Hindlimb muscle (tissue), 1 donor: ENCODE measurements at places on chromosomes 1 and 21. TPM values are rescaled to one million over a fixed set of nuclear protein-coding genes. Genes with fewer than 3 reads are reported as not detected.

GRCh38 chr1:204443871-204444581, 32.4 kb upstream of the PPP1R15B start:
- DNase-seq: no peak

S100A3 gene
- polyA plus RNA-seq: 1.2 TPM

GRCh38 chr1:1121611-1122077, 5.8 kb upstream of the C1orf159 start:
- DNase-seq: no peak

DNA sequence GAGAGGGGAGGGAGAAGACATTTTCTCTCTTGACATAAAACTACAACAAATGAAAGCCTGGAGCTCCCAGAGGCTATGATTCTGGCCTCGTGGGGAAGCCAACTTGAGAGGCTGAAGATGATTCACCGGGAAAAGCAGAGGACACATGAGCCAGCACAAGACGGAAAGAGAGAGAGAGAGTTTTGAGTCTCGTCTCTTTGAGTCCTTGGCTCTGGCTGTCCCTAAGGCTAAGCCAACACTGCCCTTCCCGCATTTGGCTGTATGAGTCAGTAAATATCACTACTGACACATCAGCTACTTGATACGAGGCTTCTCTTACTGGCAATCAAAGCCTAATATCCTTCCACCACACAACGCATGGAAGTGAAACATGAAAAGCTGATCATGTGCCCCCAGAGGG, 95.5 kb downstream of the GRIK3 start:
- DNase-seq: no peak

LCE1B gene
- not detected for polyA plus RNA-seq

- DNase-seq: no peak
These were observed 5.8 kb upstream of the KCNJ15 start for GRCh38 chr21:38250991-38251418.

GPR25 gene
- polyA plus RNA-seq: not detected

GRCh38 chr1:90718411-90719329, 1.6 kb upstream of the BARHL2 start:
- no peak for DNase-seq

DNA sequence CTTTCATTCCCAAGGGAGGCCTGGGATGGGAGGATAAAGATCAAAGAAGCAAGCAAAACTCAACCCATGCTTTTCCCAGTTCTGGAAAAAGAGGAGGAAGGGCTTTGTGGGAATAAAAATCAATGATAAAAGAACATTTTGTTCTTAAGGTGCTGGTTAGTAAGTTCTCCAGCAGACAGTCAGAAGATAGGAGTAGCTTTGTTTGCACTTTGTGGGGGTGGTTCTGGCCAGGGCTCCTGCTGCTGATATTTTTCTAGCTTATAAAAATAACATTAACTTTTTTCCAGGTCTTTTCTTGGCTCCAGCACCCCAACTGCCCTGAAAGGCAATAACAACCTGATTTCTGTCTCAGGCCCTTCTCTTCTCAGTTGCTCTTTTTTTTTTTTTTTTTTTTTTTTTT, 220.0 kb downstream of the FGGY start:
- DNase-seq: no peak

DNA sequence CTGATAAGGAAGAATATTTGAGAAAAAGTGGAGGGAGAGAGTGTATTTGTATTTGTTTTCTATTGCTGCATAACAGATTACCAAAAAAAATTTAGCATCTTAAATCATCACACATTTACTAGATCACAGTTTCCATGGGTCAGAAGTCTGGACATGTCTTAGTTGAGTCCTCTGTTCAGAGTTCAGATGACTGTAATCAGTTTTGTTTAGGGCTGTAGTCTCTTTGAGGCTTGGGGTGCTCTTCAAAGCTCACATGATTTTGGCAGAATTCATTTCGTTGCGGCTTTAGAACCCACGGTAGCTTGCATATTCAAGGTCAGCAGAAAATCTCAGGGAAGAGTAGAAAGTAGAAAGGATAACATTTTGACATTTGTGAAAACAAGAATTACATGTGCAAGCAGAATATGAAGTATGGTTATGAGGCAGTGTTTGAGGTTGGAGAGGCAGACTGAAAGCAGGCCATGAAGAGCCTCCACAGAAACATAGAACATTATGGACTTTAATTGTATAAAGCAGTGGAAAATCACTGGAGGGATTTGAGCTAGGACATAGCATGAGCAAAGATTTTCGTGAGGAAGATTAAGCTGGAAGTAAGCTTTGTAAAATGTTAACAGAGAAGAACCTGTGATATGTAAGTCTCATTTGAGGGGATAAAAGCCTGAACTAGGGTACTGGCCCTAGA, 110.6 kb upstream of the GPR52 start:
- DNase-seq: no peak

- DNase-seq: no peak
These were observed 22.9 kb upstream of the VPS13D start for GRCh38 chr1:12206792-12207424.

OR10R2 gene
- not detected for polyA plus RNA-seq

- peak; percentile 23 for DNase-seq
These were observed 579 bp upstream of the TENT5C start for GRCh38 chr1:117605164-117605773.

DNA sequence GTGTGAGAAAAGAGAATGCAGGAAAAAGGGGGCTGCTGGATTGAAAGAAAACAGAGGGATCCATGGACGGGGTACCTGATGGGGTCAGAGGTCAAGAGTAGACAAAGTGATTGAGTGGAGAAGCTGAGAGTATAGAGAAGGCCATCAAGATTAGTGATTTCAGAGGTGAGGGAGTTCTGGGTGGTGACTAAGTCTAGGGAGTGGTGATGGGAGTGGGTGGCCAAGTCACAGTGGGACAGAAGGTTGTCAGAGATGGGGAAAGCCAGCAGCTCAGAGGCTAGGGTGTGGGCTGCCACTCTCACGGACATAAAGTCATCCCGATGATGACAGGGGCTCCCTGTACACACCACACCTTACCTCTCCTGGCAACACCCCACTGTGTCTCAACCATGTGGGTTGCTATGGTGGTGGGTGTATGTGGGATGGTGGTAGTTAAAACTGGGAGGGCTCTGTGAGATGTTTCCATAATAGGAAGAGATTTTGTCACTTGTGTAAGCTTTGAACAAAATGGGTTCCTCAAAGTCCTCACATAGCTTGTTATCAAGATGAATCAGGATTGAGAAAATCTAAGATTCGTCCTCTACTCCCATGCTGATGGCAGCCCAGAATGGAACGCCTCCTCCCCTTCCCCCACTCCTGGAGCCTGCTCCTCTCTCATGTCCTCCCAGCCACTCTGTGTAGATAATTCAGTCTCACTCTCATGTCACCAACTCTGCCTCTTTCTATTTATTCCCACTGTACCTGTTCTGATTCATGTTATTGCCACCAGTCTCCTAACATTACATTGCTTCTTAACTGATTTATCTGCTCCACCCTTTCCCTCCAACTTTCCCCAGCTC, 20.3 kb upstream of the CSF1 start:
- DNase-seq: no peak

GRCh38 chr1:3306583-3307291, 147.7 kb upstream of the ARHGEF16 start:
- no peak for DNase-seq

DNA sequence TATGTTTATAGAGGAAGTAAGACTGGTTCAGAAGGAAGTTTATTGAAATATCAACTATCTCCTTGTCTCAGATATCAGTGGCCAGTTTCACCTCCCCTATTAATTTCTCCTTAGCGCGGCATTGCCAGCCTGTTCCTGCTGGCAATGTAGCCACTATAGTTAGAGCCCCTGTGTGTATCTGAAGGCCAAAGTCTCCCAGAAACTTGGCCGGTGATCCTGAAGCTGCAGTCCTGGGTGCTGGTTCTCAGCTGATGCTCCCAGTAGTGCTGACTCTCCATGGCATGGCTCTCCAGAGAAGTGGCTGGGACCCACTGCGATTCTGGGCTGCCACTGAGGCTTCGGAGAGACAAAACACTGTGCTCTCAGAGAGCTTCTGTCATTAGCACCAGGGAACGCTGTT, 59.9 kb downstream of the TNN start:
- DNase-seq: no peak

DNAJC28 gene
- polyA plus RNA-seq: 2.1 TPM

DNA sequence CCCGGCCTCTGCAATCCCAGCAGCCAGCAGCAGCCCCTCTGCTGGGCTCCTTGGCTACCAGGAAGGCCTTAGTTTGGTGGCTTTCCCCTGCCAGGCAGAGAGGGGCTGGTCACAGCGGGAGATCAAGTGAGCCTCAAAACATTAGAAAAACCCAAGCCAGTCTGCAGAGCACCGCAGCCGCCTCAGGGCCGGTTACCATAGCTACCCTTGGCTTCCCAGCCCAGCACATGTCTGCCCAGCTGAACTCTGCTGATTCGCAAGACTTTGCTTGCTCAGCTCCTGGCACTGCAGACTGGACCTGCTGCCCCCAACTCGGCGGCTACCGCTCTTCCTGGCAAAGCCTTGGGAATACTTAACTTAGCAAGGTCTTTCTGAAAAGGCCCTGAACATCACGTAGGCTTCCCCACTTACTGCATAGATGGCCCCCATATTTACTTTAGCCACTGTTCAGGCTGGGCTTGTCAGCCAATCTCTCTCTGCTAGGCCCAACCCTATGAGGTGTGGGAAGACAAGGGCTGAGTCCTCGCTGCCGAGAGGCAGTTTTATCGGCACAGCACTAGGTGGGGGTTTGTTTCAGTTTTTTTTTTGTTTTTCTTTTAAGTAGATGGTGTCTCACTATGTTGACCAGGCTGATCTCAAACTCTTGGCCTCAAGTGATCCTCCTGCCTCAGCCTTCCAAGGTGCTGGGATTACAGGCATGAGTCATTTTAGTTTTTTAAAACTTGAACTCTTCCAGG, 28.6 kb upstream of the PLEKHG5 start:
- DNase-seq: peak; percentile 65

BSND gene
- 0.08 TPM for polyA plus RNA-seq

GSTM3 gene
- polyA plus RNA-seq: 34.4 TPM

GRCh38 chr1:9718006-9718680, 66.6 kb downstream of the PIK3CD start:
- no peak for DNase-seq

MAP10 gene
- 2.9 TPM for polyA plus RNA-seq

DNA sequence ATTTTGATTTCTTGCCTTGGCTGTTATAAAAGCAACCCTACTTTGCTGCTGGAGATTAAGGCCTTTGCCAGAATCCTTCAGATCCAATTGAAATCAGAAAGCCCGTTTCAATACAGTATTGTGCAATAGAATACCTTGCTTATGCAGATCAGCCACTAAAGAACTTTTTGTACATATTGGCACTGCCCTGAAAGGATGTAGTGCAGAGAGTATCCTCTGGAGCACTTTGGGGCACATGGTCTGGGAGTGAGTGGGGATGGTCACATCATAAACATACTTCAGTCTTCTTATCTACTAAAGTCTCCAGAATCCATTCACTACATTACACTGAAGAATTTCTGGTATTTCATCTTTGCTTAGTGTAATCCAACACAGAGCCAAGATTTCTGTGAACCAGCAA, 189.0 kb downstream of the CENPF start:
- no peak for DNase-seq

DNA sequence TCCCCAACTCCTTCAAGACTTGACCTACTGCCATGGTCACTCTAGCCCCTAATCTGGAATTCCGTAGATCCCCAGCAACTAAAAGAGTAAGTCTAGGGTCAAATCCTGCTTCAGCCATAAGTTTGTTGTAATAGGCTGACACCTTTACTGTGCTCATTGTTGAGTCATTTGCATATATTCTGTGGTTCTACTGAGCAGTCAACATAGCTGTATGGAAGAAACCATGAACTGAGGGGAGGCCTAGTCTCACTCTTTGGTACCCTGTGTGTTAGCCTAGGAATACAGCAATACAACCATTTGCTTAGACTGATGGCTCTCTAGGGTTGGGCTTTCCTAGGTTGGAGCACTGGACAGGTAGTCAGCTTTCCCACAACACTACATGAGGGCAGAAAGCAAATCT, 23.6 kb upstream of the SLC35D1 start:
- DNase-seq: no peak

DNA sequence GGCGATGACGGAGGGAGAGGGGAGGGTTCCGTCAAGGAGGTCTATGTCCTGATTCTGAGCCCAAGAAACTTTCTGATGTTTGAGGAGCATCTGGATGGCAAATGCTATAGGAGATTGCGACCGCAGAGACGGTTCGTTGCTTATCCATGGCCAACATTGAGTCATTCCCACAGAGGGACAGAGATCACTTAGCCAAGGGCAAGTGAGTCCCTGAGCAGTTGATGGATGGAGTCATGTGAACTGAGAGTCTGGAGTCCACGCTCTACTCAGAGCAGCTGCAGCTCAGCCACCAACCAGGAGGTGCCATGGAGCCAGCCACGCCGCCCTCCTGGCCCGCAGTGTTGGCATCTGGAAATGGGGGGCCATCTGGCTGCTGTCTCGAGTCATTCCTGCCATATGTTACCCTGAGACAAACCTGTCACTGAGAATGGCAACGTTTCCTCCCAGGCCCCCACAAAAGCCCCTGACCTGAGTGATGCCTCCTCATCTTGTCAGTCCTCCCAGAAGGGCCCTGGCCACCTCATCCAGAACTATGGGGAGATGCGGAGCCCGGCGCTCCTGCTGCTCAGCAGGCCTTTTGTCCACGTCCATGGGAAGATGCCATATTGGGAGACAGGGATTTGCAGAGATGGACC, 58.6 kb downstream of the ATP5PO start:
- DNase-seq: no peak

KANK4 gene
- 9.1 TPM for polyA plus RNA-seq

DNA sequence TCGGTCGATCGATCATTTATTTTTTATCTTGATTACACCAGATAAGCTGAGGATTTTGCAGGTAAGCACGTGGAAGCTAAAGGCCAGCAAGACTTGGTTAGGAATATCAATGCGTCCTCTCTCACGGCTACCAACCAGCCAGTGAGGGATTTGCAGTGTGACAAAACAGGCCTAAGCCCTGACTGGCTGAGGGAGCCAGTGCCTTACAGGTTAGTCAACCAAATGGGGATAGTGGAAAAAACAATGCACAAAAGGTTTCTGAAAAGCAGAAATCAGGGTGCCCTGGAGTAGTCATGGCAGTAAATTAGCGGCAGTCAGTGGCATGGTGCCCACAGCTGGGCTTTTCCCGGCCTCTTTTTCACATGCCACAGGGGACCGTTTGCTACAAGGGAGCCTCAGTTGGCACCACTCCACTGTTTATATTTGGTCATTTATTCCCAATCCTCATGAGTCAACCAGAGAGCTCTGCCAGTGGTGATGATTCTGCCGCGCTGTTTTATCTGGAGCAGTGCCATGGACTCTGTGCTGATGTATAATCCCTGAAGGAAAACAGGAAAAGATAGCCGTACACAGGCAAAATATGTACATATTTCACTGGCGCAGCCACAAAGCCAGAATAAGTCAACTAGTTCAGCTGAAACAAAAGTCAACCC, 167.6 kb downstream of the RHOU start:
- DNase-seq: peak; percentile 66

GRCh38 chr1:11524465-11525150, 45.7 kb downstream of the DISP3 start:
- no peak for DNase-seq

CDA gene
- polyA plus RNA-seq: 0.52 TPM

GCSAML gene
- polyA plus RNA-seq: 0.15 TPM
